Stimulated activated CD8-positive, alpha-beta memory T cell treated with anti-CD3 and anti-CD28 coated beads, Interleukin-4, amount 100 ng/mL, for 48 hours (primary cell): ENCODE measurements at places on chromosomes 11 and 22.
A peak's percentile ranks its signal among the peaks of the same experiment; 100 is the strongest.

- peak; percentile 43 for DNase-seq
Measured at GRCh38 chr11:47270331-47271271, 668 bp downstream of the MADD start.

GRCh38 chr11:78418584-78419211, 1.1 kb upstream of the GAB2 start:
- DNase-seq, result no peak

DNA sequence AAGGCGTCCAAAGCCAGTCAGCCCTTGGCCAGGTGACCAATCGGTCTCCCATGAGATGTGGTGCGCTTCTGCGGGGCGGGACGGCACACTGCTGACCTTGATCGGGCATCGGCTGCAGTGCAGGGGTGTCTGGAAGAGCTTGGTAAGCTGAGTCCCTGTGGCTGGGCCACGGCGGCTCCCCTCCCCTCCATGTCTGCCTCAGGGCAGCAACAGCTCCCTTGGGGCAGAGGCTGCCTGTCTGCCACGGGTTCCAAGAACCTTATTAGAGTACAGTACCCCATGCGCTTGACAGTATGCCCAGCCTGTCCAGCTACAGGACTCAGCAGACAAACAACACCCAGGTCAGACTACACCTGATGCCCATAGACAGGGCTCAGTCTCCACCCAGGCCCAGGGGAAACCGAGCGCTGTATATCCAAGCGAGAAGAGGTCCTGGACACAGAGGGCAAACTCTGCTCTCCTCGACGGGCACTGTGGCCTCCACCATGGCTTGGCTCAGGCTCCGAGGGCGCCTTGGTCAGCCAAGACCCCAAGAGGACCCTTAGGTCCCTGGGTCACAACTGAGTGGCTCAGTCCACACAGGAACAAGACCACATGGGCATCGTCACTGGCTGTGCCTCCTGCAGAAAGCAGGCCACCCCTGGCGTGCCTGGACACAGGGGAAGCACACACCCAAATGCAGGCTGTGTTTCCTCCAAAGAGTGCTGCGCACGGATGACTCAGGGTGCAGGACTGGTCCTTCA, 18.9 kb downstream of the TSPAN32 start:
- DNase-seq, result no peak

DNA sequence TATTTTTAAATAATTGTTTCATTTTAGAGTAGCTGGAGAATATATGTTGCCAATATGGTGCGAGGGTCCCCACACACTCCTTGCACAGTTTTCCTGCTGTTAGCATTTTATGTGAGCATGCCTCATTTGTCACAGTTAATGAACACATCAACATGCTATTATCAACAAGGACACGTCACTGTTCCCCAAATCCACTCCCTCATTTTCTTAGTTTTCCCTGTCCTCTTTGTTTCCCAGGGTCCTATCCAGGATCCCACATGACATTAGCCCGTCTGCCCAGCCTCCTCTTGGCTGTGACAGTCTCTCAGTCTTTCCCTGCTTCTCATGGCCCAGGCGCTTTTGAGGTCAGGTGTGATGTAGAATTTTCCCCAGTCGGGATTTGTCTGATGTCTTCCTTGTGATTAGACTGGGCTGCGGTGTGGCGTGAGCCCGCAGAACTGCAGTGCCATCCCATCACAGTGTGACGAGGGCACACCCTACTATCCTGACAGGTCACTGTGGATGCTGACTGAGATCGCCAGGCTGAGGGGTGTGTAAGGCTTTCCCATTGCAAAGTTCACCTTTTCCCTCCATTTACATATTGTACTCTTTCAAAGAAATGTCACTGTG, 450.6 kb upstream of the B3GAT1 start:
- no peak for DNase-seq

GRCh38 chr22:49880281-49880680, 26.6 kb downstream of the ZBED4 start:
- DNase-seq, result no peak

GRCh38 chr11:69000831-69001242, 12.2 kb downstream of the MRGPRF start:
- no peak for DNase-seq

GRCh38 chr11:60589611-60590010, 74.4 kb downstream of the MS4A13 start:
- no peak for DNase-seq

- no peak for DNase-seq
Measured at GRCh38 chr22:20576445-20576816, 69.0 kb downstream of the MED15 start.

DNA sequence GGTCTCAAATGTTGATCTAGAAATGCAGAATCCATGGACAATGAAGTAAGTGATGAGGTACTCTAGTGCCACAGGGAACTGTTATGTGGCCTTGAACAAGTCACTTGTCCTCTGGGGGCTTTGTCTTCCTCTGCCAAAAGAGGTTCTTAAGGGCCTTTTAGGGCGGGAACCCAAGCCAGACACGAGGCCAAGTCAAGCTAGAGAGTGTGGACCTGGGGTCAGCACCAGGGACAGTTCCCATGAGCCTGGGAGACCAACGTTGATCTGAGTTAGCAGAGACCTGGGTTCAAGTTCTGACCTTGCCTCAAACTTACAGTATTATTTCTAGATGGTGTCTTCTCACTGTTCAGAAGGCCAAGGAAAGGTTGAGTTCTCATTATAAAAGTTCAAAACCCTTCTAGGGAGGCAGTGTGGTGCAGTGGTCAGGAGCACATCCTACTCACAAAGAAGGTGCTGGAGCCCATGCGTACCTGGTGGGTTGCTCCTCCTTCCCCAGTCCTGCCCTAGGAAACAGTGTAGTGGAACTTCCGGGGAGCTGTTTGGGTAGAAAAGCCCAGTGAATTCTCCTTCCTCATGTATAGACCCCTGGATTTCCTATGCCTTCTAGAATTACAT, 121.5 kb downstream of the CHST1 start:
- DNase-seq, result peak; percentile 34

DNA sequence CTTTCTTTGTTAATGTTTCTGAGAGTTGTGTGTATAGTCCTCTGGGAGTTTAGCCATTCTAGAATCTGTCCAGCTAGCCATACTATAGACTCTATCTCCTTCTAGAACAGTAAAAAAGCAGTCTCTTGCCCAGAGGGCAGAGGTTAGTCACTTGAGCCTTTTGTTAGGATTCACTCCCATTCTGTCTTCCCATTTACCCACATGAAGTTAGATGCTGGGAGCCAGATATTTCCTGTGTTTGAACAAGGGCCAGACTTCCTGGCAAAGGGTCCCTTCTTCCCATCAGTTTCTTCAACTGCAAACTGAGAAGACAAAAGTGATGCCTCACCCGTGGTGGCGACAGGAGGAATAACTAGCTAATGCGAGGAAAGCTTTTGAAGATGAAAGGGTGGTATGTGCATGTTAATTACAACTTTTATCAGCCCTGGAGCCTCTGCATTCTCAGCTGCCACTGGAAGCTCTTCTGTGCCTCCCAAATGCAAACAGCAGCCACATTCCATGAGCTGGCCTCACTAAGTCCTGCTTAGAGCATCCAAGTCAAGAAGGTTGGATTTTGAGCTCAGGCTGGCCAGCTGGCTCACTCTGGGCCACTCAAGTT, 12.8 kb downstream of the CD44 start:
- no peak for DNase-seq

GRCh38 chr11:90171359-90171758, 36.9 kb downstream of the NAALAD2 start:
- no peak for DNase-seq

- no peak for DNase-seq
Measured at GRCh38 chr11:130514851-130515250, 66.4 kb downstream of the ADAMTS15 start.

GRCh38 chr11:1829039-1829820, 5.6 kb upstream of the SYT8 start:
- DNase-seq, result no peak

- DNase-seq, result no peak
Measured at GRCh38 chr11:64908766-64909165, 8.2 kb downstream of the ATG2A start.

- no peak for DNase-seq
Measured at GRCh38 chr11:88569342-88569741, 231.8 kb upstream of the CTSC start.

DNA sequence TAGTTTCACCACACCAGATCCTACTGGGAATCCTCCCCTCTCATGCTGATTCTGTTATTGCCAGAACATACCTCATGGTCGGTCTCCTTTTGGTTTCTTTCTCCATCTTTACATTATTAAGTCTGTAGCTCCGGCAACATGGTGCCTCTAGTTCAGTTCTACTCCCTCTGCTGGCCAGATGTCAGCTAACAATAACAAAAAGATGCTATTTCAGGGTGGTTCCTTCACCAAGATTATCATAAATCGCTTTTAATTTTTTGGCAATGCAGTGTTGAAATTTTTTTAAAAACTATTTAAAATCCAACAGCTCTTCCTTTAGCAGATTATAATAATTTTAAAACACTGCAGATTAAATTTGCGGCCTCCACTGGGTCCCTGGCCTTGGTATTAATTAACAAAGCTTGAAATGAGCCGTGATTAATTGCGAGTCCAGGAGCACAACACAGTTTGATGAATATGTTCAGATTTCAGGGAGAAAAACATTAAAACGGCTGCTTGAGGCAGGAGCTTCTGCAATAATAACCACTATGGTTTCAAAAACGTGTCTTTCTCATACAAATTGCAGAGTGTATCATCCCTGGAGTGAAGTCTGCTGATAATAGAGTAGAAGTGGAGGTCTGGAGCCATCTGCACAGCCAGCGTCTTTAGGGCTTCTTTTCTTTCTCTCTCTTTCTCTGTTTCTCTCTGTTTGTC, 492.9 kb upstream of the KIRREL3 start:
- no peak for DNase-seq

- DNase-seq, result no peak
Measured at GRCh38 chr22:25966448-25966913, 202.8 kb upstream of the SEZ6L start.

DNA sequence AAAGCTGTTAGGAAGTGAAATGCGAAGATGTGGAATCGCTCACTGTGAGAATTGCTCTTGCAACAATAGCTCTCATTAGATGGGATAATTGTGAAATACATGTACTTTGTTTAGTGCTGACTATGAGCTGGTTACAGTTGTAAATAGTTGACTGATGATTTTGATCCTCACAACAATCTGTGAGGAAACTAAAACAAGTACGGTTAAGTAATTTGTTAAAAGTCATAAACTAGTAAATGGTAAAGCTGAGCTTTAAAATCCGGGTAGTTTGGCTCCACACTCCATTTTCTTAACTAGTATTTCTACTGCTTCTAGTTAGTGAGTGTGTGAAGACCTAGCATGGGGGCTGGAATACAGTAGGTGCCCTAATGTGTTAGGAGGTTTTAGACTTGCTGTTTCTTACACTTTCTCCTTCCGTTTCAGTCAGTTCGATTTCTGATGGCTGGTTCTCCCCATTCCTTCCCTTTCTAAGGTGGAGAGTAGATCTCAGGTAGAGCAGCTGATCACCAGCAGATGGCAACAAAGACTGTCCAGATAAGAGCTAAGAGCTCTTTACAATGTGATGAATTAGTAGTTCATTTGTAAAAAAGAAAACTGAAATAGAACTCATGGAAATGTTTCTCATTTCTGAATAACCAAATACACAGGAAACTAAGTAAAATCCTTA, 16.3 kb upstream of the CYP2R1 start:
- DNase-seq, result no peak

DNA sequence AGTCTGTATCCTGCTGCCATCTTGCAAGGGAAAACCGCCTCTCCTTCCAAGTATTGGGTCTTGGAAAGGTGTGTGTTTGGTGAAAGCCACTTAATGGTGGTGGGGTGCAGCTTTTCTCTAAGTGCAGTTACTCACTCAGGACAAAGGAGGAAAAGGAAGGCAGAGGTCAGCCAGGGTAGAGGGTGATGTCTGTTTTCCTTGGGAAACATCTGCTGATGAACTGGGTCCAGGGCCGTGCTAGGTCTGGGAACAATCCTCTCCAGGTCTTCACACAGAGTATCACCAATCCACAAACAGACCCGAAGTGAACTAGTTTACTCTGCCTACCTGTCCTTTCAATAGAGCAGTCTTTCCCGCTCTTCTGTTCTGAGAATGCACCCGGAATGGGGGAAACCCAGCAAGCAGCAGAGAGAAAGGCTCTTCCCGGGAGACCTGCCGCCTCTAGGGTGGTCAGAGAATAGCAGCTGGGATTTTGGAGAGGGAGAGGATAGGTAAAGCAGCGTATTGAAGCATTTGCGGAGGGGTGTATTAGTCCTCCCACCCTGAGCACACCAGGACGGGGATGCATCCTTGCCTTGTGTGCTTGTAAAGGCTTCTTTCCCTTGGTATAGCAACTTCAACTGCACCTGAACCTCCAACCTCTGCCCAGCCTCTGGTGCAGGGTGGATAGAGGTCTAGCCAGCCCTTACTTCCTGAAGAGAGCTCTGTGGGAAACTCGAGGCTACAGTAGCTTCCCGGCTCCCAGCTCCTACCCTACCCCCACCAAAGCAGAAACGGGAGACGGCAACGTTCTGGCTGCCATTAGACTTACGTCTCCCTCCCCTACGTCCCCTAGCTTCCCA, 20.7 kb downstream of the LHFPL7 start:
- no peak for DNase-seq

- no peak for DNase-seq
Measured at GRCh38 chr11:83721263-83721662, 435.1 kb upstream of the CCDC90B start.

DNA sequence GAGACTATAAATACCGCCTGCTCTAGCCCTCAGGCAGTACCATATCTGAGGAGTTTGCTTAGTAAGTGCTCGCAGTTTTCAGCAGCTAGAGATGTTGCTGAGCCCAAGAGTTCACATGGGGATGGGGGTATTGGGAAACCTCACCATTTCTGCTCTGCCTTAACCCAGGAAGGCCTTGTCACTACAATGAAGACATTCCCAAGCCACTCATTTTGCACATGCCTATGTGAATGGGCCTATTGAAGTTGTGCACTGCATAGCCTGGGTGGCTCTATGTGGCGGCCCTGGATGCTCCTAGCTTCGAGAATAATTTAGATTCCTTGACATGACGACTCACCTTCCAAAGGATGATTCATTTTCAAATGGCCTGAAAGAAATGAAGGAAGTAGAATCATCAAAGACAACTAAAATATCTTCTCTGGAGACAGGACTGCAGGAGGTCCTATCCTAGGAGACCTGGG, 163.4 kb downstream of the ADAMTS15 start:
- no peak for DNase-seq

DNA sequence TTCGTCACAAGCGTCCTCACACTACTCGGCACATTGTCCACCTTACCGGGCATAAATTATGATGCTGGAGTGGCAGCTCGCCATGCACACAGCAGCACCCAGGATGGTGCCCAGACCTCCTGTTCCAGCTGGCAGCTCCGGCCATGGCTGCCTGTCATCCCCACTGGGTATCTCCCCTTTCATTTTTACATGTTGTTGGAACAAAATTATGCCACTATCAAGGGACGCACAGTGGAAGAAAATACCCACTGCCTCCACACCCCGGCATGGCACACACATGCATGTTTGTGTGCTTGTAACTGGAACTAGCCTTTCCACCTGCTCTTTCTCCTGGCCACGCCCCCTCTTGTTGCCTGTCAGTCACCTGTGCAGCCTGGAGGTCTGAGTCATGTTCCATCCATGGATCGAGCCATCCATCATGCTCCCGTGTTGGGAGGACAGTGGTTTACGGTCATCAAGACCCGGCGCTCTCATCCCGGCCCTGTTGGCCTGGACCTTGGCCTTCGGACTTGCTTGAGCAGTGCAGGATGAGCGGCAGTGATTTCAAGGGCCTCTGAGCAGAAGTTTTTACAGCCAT, 1069.6 kb downstream of the BRD1 start:
- peak; percentile 15 for DNase-seq
